PC-9 (cell line): ENCODE measurements at places on chromosomes 3 and 15. TPM values are rescaled to one million over a fixed set of nuclear protein-coding genes. Genes with fewer than 3 reads are reported as not detected.

The RARB gene
- total RNA-seq = 0.75 and 1.0 TPM in 2 replicates

DNA sequence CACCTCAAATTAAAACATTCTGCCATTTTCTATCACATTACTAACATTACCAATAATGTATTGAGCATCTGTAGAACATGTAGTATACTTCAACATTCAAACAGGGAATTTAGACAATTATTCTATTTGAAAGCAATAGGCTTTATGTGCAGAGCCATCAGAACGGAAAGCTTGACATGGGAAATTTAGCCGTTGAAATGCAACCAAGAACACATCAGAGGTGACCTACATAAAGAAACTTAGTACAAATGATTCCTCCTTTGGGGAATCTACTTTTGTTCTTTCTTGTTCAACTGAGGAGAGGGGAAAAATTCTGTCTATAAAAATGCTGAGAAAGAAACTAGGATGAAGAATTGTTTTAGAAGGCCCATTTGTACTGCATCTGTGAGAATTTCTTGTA lies 38.6 kb upstream of the RBMS3 start:
- 0 out of 2 replicates have a peak, but pooled peaks cover 6% of the 10 kb centered on the region for H3K4me1 ChIP-seq
- H3K36me3 ChIP-seq = no peaks in the 10 kb centered on the region
- no peak overlapping the region for H3K4me3 ChIP-seq
- no peak for DNase-seq
- no peak overlapping the region for H3K27ac ChIP-seq
- H3K27me3 ChIP-seq = no peaks in the 10 kb centered on the region

GRCh38 chr3:187935623-187936156 lies 190.4 kb upstream of the BCL6 start:
- no peaks in the 10 kb centered on the region for H3K4me1 ChIP-seq
- no peak overlapping the region for H3K27ac ChIP-seq
- H3K27me3 ChIP-seq = no peaks in the 10 kb centered on the region
- no peak overlapping the region for H3K4me3 ChIP-seq

The ARL14 gene
- 13.0 and 17.6 TPM in 2 replicates for total RNA-seq
